ENCODE measurements at places on chromosomes 11 and 22.

DNA sequence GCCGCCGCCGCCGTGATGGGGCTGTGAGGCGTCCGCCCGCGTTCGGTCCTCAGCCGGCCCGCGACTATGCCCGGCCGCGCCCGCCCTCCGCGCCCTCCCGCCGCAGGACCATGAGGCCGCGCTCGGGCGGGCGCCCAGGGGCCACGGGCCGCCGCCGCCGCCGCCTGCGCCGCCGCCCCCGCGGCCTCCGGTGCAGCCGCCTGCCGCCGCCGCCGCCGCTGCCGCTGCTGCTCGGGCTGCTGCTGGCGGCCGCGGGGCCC is 215 bp downstream of the ZNRF3 start:
- no peak for DNase-seq

- no peak for DNase-seq
Measured at GRCh38 chr11:116279511-116279910, 493.3 kb downstream of the BUD13 start.

DNA sequence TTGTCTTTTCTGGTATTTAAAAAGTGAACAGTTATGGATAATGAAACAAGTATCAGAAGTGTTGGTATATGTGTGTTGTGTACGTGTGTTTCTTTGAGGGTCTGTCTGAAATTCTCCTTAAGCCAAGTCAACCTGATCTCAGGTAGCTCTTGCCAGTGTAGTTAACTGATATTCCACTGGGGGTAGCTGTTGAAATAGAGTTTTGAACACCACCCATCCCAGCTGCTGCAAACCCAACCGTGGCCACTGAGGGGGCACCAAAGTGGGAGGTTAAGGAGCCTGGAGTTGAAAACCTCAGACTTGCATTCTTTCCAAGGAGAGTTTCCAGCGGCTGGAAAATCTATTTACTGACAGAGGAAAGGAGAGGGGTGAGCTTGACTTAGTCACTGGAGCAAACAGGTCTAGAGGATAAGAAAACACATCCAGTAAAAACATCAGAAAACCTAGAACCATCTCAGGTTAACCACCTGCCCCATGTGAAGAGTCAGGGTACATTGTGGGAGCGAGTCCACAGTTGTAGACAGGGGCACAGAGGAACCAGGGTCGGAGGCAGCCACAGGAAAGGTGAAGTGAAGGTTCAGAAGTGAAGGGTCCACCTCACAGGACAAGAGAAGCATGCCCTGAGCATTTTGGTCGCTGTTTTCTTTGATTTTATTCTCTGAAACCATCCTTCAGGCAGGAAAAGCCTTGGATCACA is 8.8 kb upstream of the CUL5 start:
- no peak for DNase-seq

DNA sequence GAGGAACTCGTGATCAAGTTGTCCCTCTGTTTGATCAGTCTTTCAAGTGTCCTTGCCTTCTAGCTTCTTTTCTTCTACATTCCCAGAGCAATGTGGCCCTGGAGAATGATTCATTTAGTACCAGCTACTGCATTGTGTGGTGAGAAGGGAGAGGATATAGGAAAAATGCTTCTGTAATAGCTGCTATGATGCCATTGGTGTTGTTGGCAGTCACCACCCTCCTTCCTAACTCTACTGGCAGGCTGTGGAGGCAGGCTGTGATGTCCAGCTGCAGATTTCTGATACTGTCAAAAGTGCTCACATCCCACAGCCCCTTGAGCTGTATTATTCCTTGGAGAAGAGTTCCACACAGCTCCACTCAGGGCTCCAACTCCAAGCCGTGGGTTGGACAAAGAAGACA is 52.8 kb downstream of the ENDOD1 start:
- no peak for DNase-seq

- DNase-seq = no peak
Measured at GRCh38 chr11:85118151-85118550, 509.0 kb downstream of the DLG2 start.

DNA sequence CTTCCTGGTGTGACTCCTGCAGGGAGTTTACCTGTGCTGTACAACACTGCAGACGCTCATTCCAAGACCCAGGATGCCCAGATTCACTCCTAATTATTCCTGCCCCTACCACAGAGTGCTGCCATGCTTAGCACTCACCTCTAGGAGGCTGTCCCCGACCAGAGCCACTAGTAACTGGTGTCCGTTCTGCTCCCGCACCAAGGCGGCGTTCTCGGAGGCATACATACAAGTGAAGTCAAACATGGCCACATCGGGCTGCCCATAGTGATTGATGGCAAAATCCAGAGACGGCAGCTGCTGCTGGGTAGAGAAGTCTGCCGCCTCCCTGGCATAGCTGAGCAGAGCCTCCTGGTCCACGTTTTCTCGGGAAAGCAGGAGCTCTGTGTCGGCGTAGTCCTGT is 122.3 kb upstream of the BID start:
- DNase-seq = peak; percentile 49

- DNase-seq = no peak
Measured at GRCh38 chr11:75437966-75438659, 5.1 kb upstream of the KLHL35 start.

GRCh38 chr11:83124636-83125424 is 32.1 kb upstream of the PCF11 start:
- DNase-seq = no peak

DNA sequence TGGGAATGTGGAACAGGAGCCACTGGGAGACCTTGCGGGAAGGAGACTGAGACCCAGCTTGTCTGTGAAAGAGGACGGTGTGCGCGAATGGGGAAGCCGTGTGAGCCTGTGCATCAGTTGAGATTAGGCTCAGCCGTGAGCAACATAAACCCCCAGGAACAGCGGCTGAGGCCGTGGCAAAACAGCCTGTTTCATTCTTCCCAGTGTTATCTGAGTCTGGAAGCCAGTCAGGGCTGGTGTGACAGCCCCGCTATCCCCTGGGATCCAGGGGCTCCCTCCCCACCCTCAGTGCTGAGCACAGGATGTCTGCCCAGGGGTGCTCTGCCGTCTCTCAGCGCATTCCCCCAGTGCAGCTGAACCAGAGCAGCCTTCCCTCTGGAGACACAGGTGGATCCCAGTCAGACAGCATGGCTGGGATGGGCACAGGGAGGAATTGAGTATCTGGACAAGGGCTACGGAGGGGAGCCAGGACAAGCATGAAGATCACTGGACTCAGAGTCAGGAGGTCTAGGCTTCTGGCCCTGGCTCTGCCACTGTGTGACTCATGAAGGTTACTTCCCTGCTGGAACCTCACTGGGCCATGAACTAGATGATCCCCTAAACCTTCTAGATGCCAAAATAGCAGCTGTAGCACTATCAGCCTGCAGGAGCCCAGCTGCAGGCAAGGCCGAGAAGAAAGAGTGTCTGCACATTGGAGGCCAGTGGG is 8.6 kb downstream of the OAF start:
- DNase-seq = no peak

- DNase-seq = no peak
Measured at GRCh38 chr11:58058276-58059006, 27.7 kb downstream of the OR6Q1 start.

DNA sequence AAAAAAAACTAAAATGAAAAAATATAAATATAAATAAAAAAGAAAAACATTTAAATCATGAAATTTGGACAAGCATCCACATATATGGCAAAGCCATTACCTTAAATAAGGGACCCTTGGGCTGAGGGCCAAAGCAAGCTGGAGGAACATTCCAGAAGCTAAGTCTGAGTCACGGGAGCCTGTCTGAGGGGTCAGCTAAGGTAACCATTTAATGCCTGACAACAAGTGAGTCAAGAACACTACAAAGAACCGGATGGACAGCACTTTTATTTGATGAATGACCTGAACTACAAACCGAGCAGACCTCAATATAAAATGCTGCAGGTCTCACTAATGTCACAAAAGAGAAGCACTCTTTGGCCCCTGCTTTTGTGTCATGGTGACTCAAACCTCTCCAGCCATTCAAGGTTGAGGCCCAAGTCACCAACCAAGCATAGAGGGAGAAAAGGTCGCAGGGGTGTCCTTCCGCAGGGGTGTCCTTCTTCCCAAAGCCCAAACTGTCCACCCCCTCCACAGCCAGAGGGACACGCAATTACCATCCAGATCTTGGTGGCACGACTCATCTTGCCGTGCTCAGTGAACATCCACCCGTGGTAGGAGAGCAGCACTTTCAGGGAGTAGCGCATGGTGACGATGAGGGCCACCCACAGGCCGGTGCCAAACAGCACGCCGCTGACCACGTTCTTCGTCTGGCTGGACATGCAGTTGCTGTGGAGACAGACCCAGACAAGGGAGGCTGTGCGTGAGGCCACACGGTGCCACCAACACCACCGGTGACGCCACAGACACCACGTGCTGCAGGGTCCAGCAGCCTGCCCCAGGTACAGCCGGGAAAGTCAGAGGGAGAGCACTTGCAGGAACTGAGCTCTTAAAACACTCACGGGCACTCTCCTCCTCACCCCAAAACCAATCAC is 34.5 kb downstream of the CPT1A start:
- no peak for DNase-seq

DNA sequence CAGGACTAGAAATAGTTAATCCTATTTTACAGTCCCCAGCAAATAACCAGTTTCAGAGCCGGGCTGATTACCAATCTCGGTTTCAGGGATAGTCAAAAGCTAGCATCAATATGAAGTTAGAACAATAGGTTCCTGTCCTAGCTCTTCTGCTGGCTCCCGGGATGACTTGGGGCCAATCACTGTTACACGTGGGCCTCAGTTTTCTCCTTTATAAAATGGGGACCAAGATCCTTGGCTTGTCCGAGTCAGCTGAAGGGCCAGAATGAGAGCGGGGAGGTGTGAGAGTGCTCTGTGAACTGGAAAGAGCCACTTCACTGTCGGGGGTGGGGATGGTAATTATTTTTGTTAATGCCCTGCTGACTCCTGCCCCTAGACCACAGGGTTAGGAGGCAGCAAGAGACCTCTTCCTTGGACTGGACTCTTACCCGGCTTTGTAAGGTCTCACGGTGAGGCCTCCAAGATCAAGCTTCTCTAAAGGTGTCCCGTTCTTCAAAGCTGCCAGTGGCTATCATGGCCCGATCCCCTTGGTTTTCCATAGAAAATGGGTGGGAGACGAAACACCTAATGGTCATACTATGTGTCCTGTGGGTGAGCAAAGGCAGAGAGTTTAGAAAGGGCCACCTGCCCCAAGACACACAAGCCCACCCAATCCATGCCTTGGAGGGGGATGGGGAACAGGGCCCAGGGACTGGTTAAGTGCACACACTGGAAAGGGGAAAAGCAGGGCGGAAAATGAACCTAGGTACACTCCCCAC is 1.4 kb downstream of the UCP2 start:
- no peak for DNase-seq

- no peak for DNase-seq
Measured at GRCh38 chr11:117484156-117484555, 156.5 kb downstream of the CEP164 start.

DNA sequence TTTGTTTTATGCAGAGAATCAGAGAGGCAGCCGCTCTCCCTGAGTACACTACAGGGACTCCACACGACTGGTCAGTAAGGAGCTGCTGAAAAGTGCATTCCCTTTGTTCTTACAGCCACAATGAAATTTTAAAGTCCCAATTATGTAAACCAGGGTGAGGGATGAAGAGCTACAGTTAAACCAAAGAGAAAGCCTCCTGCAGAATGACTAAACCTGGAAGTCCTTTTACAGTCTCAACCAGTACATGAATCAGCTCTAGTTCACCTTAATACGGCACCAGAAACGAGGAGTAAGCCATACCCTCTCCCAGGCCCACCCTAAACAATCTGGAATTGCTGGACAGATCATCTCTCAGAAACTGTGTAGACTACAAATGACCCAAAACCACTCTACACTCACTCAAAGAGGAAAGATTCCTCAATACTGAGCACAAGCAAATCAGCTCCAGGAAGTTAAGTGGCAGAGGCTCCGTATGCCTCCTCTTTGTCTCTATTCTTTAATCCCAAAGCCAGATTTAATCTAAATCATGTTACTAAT is 113.1 kb downstream of the RBFOX2 start:
- no peak for DNase-seq

- no peak for DNase-seq
Measured at GRCh38 chr11:90465553-90465952, 242.7 kb upstream of the CHORDC1 start.

DNA sequence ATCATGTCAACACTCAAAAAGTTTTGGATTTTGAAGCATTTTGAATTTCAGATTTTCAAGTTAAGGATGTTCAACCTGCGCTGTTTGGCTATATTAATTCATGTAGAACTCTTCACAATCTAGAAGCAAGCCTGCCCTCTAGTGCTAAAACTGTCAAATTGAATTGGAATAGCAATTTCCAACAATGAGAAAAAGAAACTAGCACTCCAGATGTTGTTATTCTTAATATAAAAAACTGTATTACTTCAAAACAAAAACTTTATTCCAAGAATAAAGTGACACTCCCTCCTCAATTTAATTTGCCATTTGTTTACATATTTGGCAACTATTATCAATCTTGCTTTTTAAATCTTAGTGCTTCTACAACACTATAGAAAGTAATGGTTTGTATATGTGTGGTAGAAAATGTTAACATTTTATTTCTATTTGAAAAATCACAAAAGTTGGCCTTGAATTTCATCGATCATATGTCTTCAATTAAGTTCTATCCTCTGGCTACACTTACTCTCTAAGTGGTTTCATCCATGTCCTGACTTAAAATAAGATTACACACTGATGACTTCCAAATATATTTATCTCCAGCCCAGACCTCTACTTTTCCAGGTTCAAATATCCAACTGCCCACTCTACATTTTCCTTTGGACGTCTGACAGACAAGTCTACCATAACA is 36.6 kb downstream of the DCUN1D5 start:
- no peak for DNase-seq

DNA sequence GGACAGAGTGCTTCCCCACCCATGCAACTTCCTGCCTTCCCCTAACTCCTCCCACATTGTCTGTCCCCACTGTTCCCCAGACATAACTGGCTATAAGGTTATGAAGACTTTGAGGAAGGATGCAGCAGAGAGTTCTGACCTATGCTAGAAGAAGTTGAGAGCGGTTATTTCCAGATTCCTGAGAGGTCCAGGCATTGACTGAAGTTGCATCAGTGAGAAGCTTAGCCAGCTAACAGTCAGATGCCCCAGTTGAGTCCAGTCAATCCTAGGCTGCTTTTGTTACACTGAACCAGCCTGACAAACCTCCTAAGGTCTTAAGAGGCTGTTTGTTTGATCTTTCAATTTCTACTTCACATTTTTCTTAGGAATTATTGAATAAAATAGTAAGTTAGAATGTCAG is 937.9 kb upstream of the CCDC90B start:
- no peak for DNase-seq

GRCh38 chr22:33467620-33468095 is 409.5 kb upstream of the SYN3 start:
- no peak for DNase-seq

GRCh38 chr22:39290724-39291161 is 28.7 kb downstream of the RPL3 start:
- no peak for DNase-seq

GRCh38 chr11:116712428-116712827 is 60.4 kb downstream of the BUD13 start:
- DNase-seq = no peak

GRCh38 chr11:34514597-34514996 is 1.0 kb upstream of the ELF5 start:
- no peak for DNase-seq

DNA sequence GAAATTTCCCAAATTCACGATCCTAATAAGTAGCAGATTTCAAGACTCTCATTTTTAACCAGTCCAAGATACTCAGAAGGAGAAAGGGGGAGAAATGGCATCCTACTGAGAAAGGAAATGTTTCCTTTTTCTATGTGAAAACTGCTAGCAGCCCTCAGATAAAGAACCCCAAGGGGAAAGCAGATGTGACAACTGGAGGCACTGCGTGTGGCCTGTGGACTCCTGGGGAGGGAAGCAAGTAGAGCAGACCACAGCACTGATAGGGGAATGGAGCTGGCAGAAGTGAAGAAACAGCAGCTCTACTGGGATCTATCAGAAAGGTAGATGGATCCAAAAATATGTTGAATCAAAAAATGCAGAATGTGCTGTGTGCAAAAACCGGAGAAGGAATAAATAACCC is 239.7 kb upstream of the API5 start:
- DNase-seq = no peak
